ENCODE measurements at places on chromosomes 4 and X.

DNA sequence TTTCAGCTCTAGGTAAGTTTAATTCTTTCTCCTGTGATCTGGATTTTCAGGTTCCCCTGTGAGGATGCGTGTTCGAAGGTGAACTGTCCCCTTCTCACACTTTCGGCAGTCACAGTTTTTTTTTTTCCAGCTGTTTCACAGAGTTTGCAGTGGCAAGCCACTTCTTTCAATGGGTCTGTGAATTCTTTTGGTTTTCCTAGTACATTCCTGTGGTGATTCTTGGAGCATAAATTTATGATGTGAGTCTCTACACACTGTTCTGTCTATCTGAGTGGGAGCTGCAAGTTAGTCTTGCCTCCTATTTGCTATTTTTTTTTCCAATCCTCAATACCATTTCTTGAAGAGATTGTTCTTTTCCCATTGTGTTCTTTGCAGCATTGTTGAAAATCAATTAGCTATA is 595.5 kb downstream of the RAPGEF2 start:
- no peak for DNase-seq

DNA sequence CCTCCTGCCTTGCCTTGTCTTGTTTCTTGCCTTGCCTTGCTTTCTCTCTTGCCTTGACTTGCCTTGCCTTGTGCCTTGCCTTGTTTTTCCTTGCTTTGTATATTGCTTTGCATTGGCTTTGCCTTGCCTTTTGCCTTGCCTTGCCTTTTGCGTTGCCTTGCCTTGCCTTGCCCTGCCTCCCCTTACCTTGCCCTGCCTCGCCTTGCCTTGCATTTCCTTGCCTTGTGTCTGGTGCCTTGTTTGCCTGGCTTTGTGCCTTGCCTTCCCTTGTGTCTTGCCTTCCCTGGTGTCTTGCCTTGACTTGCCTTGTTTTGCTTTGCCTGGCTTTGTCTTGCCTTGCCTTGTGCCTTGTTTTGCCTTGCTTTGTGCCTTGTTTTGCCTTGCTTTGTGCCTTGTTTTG is 89.7 kb downstream of the TAB3 start:
- DNase-seq = no peak

DNA sequence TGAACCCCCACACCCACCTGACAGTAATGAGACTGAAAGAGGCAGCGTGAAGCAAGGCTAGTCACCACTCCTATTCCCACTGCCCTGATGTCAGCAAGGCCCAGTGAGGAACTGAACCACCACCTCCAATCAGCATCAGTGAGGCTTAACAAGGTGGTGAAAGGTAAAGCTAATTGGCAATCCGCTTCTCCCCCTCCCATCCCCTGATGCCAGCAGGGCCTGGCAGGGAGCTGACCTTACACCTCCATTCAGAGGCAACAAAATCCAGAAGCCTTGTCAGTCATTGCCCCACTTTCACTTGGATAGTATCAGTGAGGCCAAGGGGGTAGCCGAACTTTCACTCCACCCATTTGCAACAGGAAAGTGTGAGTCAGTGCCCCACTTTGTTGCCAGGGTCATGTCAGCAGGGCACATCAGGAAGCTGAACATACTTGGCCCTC is 60.8 kb downstream of the AWAT2 start:
- DNase-seq = peak; percentile 6

GRCh38 chrX:103666202-103667107 is 20.0 kb downstream of the MORF4L2 start:
- no peak for DNase-seq

- no peak for DNase-seq
Observed at GRCh38 chr4:55763996-55764395, 55.6 kb upstream of the EXOC1L start.

GRCh38 chr4:185945906-185946305 is 123.0 kb upstream of the TLR3 start:
- DNase-seq = no peak

DNA sequence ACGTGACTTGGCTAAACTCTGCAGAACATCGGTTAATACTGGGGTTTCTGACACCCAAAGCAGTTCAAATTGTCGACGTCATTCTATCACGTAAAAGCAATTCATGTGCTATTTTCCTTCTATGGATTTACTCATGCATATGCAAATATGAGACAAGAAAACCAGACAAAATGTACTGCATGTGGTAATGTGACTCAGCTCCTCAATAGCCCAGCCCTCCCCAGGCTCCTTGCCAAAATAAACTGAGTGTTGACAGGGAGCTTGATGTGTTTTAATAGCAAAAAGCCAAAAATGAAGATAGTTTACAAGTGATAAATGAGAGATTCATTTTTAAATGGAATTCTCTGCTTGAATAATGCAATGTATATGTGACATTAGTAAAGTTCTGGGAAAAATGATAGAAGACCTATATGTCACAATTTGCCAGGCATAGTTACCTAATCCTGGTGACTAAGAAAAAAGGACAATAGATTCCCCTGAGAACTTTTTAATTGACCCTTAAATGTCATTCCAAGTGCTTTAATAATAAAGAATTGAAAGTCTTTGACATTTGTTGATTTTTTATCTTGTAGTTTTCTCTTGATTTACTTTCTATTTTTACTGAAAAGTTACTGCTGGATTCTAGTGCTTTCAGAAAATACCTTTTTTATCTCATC is 1700.6 kb upstream of the TENM3 start:
- no peak for DNase-seq

GRCh38 chr4:3660086-3660927 is 105.9 kb upstream of the ADRA2C start:
- DNase-seq = no peak

DNA sequence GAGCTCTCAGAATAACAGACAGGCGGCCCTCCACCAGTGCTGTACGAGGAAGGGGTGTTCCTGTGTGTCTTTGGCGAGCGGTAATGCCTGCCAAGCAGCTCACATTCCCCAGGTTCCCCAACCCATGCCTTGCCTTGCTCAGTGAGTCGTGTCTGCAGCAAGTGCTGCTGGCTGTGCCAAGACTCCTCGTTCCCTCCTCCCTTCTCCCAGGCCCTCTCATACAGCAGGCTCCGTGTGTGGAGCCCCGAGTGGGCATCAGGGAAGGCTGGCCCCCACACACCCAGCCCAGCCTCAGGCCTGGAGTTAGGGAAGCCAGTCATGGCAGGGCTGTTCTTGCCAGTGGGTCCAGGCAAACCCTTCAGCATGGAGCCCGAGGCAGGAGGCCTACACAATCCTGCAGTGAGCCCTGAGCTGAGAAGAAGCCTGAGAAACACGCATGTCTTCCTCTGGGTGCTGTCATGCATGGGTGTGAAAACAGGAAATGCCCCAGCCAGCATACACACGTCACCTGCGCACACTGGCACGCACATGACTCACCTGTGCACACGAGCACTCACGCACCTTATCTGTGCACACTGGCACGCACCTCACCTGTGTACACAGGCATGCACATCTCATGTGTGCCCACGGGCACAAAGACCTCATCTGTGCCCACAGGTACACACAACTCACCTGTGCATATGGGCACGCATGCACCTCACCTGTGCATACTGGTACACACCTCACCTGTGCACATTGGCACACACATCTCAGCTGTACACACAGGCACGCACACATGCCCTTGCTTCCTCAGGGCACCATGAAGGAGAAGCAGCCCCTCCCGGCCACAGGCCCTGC is 238.7 kb downstream of the DHRSX start:
- DNase-seq = no peak

DNA sequence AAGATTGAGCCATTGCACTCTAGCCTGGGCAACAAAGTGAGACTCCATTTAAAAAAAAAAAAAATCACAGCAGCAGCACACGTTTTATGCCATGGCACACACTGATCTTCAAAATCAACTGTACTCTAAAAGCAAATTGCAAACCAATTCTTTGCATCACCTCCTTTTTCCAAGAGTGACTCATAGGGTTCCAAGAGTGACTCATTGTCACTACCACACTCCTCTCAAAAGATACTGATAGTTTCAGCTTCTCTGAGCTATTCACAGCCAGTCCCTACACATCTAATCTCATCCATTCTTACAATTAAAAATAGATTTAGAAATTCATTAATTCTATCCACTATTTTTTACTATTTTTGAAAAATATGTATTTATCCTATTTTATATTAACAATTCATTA is 1494.9 kb upstream of the AGA start:
- DNase-seq = no peak

- no peak for DNase-seq
Observed at GRCh38 chr4:76458825-76459224, 23.8 kb downstream of the SHROOM3 start.

DNA sequence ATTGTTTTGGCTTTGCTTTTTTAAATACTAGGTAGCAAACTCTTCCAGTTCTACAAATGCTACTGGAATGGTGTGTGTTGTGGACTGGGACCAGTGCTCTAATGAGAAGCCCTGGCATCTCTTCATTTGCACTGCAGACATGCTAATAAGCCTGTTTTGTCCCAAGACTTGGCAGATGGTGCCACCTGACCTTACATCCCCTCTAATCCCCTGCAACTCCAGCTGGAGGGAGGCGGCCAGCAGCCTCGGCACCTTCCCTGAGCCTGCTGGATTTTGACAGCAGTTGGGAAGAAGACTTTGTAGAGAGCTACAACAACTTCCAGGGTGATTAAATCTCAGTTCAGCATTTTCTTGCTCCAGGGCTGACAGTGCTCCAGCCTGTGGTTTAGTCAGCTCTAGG is 200.0 kb downstream of the DCLK2 start:
- DNase-seq = no peak

- DNase-seq = no peak
Observed at GRCh38 chr4:76197971-76198410, 15.6 kb downstream of the SCARB2 start.

- peak; percentile 25 for DNase-seq
Observed at GRCh38 chr4:114386637-114387233, 211.9 kb upstream of the UGT8 start.
